NCI-H1417 (cell line): ENCODE measurements at places on chromosomes 6 and 20.

DNA sequence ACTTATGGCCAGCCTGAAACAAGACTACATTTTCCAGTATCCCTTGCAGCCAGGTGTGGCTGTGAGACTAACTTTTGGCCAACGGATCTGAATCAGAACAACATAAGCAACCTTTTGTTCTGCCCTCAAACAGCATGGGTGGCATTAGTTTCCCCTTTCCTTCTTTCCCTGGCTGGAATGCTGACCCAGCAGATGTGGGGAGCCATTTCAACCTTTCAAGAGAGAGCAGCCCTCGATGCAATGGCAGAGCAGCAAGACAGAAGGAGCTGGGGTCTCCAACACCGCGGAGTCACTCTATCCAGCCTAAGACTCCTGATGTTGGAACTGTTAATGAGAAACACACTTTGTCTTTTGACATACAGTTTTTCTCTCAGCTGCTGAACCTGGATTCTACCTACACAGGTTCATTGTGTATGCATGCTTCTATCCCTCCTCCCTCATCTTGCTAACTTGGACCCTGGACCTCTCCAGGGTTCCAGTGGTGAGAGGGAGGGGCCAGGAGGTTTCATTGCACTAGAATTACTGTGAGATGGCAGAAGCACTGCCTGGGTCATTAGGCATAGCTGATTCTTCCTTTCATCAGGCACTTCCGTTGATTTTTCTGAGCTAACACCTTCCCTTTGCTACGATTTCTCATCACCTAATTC lies 28.8 kb upstream of the DDR1 start:
- DNase-seq: no peak

DNA sequence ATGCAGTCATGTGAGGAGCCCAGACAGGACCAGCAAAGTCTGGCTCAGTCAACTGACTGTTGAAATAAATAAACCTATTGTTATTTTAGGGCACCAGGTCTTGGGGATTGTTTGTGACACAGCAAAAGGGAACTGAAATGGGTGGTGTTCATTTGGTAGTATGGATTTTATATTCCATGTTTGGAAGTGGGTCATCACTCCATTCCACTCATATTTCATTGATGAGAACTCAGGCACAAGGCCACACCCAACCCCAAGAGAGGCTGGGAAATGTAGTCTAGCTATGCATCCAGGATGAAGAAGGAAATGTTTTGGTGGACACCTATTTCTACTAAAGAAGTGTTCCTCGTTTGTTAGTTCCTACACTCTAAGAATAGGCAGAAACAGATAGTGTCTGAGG lies 64.9 kb upstream of the BTBD3 start:
- DNase-seq: no peak

GRCh38 chr6:92759178-92759577 lies 660.2 kb downstream of the EPHA7 start:
- no peak for DNase-seq

- DNase-seq: no peak
These were observed 237.7 kb downstream of the FOXA2 start for GRCh38 chr20:22346716-22347115.

- no peak for DNase-seq
These were observed 109.9 kb downstream of the PSMB1 start for GRCh38 chr6:170443151-170443662.

DNA sequence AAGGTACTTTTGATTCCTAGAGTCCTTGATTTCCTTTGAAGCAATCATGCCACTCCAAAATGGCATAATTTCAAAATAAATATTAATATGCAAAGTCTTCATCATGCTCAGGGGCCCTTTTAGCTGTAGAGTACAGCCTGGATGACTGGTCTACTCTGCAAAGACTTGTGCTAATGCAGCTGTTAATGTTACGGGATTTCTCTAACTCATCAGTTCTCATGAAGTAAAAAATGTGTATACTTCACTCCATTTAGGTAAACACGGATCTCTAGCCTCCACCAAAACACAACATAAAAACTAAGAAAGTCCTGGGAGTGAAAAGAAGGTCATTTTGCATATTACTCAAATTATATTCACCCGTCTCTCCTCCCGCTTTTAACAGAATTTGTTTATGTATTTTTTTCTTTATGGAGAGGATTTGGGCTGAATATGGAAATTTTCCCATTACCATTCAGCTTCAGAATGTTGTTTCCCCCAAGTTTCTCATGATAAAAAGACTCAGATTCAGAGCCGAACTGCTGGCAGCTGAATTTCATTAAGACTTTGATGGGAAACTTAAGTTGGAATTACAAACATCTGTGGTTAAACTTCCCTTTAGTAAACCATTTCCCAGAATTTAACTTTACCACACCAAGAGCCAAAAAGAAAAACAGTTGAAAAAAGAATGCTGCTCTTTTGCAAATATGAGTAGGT lies 8.7 kb downstream of the LAMA4 start:
- DNase-seq: no peak

DNA sequence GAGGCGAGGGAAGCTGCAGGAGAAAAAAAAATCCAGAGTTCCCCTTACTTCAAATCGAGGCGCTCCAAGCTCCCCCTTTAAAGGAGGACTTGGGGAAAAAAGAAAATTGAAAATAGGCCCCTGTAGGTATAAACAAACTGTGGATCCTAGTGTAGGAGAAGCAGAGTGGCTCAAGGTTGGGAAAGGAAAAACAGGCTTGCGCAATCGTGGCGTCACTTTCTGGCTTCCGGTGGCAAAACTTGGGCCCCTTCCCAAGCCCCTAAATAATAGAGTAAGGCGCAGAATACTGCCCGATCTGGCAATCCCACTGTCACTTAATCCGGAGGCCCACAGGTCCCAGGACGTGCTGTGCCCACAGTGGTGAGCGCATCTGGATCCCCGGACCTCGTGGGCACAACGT lies 8.0 kb downstream of the PAX1 start:
- no peak for DNase-seq

GRCh38 chr6:161031721-161032495 lies 40.3 kb downstream of the MAP3K4 start:
- no peak for DNase-seq

- no peak for DNase-seq
These were observed 52.3 kb downstream of the SLC22A3 start for GRCh38 chr6:160400446-160400845.

DNA sequence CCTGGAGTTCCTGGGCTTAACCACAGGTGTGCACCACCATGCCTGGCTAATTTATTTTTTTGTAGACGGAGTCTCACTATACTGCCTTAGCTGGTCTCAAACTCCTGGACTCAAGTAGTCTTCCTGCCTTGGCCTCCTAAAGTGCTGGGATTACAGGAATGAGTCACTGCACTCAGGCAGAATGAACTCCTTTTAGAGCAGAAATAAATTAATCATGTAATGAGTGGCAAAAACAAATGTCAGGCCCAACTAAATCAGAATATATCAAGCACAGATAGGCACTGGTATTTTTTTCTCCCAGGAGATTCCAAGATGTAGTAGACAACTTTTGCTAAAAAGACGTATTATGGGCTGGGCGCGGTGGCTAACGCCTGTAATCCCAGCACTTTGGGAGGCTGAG lies 2.6 kb downstream of the RPS10 start:
- no peak for DNase-seq

- no peak for DNase-seq
These were observed 117.3 kb downstream of the QRSL1 start for GRCh38 chr6:106746652-106747051.

GRCh38 chr6:7100072-7100752 lies 7.5 kb upstream of the RREB1 start:
- no peak for DNase-seq

DNA sequence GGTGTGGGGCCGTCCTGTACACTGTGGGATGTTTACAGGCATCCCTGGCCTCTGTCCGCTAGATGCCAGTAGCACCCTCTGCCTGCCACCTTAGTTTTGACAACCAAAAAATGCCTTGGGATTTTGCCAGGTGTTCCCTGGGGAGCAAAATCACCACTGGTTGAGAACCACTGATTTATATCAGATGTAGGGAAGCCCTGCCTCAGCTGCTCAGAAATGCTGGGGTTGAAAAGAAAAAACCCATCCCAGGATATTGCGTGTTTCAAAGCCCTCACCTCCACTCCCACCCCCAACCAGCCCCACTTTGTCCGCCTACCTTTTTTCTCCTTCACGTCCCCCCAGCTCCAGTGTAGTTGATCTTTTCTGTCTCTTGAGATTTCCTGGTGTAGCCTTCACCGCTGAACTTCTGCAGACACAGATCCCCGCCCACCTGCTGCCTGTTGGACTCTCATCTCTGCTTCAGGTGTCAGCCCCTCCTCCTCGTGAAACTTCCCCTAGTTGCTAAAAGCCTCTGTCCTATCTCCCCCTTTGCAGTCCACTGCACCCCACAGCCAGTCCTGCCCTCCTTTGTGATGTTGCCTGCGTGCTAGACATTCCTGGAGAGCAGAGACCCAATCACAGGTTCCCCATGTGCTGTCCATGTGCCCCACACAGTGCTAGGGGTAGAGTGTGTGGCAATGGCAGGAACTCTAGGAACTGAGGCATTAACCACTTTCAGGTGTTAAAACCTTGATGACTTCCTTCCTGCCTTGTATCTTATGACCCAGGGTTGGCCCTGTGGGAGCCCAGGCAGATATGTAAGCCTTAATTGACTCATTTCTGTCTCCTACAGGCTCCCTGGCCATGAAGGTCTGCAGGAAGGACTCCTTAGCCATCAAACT lies 98.9 kb downstream of the TBC1D7 start:
- DNase-seq: peak; percentile 5

GRCh38 chr6:8562125-8562524 lies 126.8 kb upstream of the SLC35B3 start:
- no peak for DNase-seq

DNA sequence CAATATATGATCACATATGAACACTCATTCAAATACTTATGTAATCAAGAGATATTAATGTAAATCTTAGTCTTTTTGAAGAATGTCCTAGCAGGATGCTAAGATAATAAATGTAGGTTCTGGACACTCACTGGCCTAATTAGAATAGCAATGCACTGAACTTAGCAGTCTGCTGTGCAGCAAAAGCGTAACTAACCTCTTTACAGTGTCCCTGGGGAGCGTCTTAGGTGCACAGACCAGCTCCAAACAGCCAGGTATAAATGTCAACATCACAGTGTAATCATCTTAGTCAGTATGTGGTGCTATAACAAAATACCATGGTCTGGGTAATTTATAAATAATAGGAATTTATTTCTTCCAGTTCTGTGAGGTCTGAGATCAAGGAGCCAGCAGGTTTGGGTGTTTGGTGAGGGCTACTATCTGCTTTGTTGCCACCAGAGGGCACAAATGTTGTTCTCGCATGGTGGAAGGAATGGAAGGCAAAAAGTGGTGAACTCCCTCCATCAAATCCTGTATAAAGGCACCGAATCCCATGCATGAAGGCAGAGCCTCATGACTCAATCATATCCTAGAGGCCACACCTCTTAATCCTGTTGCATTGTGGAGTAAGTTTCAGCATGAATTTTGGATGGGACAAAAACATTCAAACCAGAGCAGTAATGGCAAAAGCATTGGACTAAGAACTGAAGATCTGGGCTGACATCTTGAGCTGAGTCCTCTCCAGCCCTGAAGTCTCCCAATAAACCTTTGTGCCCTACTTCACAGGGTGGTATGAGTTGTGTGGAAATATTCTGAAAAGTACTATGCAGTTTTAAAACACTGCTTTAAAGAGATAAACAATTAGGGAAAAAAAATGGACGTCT lies 41.8 kb upstream of the FOXO3 start:
- DNase-seq: no peak

DNA sequence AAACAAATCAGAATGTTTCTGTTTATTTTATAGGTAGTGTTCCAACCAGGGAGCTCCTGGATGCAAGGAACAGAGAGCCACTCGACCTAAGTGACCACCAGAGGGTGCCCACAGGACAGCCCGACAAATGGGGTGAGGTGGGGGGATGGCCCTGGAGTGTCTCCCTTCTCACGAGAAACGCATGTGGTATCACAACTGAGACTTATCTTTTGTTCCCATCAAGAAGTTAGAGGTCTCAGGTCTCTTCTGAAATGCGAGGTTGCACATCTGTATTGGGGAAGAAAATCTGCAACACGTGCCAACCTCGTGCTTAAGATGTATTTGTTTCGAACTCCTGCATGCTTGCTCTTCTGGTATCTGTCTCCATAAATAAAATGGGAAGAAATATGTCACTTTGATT lies 104.0 kb downstream of the ISM1 start:
- DNase-seq: no peak

DNA sequence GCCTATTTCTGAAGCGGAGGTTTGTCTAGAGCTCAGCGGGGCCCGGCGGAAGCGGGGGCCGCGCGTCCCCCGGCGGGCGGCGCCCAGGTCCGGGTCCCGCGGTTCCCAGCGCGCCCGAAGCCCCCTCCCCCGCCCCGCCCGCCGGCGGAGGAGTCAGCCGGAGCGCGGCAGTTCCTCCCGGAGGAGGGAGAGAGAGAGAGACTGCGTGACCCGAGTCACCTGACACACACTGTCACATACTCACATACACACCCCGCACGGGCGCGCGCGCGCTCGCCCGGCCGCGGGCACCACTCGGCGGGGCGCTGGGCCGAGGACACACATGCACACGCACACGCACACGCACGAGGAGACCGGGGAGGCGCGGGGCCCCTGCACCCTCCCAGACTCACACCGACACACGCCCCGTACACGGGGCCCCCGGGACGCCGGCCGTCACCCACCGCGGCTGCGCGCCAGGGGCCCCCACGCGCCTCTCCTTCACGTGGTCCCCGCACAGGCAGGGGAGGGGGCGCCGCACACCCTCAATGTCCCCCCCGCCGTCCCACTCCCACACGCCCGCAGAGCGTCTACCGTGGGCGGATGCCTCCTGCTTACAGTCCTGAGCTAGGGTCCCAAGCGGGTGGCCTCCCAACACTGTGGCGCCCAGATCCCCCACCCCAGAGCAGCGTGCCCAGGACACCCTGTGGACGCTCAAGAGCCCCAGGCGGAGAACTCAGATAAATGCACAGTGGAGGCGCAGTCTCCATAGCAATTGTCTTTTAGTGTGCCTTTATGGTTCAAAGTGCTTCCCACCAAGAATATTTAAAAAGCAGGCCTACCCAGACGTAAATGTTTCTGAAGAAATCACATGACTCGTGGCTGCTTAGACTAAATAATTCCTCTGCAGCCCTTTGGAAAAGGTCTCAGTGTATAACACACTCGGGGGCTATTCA lies at the start of gene RRAGD:
RRAGD (minus strand) TSS at position 203 of the 935 bp plus-strand sequence. CDS start 280 bp downstream, outside the sequence.
- peak; percentile 77 for DNase-seq

GRCh38 chr6:14079433-14079832 lies 38.1 kb upstream of the CD83 start:
- DNase-seq: no peak

GRCh38 chr6:12013307-12013719 lies 1.2 kb downstream of the HIVEP1 start:
- DNase-seq: no peak

GRCh38 chr6:75070244-75070643 lies 135.6 kb downstream of the COL12A1 start:
- no peak for DNase-seq

GRCh38 chr6:134446218-134446848 lies 128.4 kb upstream of the SGK1 start:
- peak; percentile 63 for DNase-seq

- no peak for DNase-seq
These were observed 29.4 kb downstream of the PHIP start for GRCh38 chr6:79048611-79049010.

DNA sequence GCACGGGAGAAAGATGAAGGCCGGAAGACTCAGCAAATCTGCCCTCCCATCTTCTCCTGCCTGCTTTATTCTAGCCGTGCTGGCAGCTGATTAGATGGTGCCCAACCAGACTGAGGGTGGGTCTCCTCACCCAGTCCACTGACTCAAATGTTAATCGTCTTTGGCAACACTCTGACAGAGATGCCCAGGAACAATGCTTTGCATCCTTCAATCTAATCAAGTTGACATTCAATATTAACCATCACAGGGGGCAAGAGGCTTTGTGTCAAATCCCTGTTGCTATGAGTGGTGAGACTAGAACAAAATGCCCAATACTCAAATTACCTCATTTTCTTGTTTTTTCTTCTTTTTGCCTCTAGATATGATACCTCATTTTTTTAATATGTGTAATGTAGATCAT lies 27.4 kb upstream of the PLAGL1 start:
- DNase-seq: no peak
